Calu3 (cell line): ENCODE measurements at places on chromosomes 11 and 22.

- no peak for DNase-seq
Observed at GRCh38 chr22:30868663-30869385, 99.8 kb downstream of the MORC2 start.

- no peak for DNase-seq
Observed at GRCh38 chr11:130369713-130370112, 55.0 kb upstream of the ZBTB44 start.

- no peak for DNase-seq
Observed at GRCh38 chr11:58451585-58451984, 9.5 kb upstream of the OR5B12 start.

- no peak for DNase-seq
Observed at GRCh38 chr11:61880454-61880853, 10.9 kb downstream of the FADS3 start.

DNA sequence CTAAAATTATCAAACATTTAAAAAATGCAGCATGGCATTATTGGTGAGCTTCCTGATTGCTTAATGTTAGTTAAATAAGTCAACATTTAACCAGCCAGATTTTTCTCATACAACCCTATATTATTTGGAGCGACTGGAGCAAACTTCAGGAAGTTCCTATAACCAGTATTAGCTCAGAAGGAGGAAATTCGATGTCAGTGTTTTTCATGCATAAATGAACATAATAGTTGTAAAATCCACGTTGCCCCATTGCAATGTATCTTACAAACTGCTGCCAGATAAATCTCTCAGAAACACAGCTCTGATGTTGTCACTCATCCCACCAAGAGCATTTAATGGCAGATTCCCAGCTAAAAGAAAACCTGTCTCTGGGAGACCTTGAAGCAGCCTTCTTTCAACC, 278.5 kb downstream of the CASP12 start:
- no peak for DNase-seq

- DNase-seq = no peak
Observed at GRCh38 chr11:37999171-37999570, 1401.1 kb upstream of the RAG2 start.

GRCh38 chr11:73245461-73245860, 26.7 kb upstream of the P2RY6 start:
- DNase-seq = no peak

- DNase-seq = no peak
Observed at GRCh38 chr22:23673826-23674690, 16.8 kb upstream of the RGL4 start.

DNA sequence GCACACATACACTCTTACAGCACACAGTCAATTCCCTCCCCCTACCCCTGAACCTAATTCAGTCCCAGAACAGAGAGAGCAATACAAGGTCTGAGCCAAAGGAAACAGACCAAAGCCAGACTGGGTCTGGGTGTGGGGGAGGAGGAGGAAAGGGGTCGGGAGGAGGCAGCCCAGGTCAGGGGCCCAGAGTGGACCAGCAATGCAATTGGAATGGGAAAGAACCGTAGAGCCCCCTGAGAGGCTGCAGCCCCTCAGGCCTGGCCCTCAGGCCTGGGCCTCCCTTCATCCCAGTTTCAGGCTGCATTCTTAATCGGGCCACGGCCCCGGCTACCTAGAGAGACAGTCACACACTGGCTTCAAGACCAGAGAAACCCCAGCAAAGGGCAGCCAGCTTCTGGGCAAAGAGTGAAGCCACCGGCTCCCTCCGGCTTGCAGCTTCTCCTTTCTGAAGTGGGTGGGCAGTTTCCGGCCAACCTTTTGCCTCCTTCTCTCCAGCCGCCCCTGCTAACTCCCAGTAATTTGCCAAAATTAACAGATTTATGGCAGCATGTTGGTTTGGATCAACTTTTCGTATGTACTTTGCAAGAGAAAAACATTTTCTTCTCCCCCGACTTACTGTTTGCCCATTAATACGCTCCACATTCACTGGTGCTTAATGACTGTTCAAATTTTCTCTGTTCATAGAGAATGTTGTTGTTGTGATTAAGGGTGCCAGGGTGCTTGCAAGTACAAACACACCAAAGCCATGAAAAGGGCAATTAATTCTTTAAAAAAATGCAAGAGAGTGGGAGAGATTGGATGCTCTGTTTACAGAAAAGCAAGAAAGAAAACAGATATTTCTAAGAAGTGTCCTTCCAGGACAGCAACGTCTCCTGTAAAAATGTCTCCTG, 488.3 kb downstream of the MN1 start:
- DNase-seq = no peak
